DMS53 (cell line): ENCODE measurements at places on chromosomes 2 and 18.

DNA sequence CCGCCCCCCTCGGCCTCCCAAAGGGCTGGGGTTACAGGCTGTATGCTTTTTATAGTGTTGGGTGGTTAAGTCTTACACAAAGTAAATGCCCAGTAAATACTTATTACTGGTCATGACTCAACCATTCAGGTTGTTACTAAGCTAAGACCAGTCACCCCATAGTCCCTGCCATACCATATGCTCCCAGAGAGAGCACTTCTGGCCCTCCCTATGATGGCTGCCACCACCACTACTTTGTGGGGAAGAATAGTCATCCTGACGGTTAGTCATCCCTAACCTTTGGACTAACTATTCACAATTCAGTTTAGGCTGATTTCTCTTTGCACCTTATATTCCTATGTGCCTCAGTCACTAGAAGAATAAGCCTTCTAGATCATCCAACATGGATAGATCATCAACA, 42.0 kb upstream of the MSH2 start:
- peak; percentile 58 for DNase-seq

GRCh38 chr2:241375300-241375699, 19.2 kb downstream of the FARP2 start:
- no peak for DNase-seq

DNA sequence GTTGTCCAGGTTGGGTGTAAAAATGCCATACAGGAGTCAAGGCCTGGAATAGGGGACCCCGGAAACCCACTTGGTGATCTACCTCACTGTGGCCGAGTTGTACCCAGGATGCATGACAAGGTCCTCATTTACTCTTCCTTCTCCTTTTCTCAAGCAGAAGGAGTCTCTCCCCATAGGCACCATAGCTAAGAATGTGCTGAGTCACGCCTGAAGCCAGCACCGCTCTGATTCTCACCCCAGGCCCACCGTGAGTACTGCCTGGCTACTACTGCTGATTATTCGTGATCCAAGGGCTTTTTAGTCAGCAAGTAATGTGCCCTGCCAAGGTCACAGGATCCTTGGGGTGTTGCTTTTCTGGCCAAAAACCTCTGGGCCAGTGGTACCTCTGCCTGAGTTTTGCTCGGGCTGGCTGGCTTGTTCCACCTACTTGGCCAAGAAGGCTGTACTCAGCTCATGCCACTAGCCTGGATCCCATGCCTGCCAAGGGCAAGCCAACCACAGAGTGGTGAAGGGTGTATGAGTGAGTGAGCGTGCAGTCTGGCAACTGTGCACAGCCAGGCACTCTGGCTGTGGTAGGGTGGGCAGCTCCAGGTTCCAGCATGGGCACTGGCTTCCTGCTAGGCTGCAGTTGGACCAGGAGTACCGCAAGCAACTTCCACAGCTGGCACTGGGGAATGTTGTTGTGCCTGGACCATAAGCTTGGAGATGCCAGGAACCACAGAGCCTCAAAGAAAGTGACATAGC, 650.1 kb upstream of the VRK2 start:
- DNase-seq: no peak

DNA sequence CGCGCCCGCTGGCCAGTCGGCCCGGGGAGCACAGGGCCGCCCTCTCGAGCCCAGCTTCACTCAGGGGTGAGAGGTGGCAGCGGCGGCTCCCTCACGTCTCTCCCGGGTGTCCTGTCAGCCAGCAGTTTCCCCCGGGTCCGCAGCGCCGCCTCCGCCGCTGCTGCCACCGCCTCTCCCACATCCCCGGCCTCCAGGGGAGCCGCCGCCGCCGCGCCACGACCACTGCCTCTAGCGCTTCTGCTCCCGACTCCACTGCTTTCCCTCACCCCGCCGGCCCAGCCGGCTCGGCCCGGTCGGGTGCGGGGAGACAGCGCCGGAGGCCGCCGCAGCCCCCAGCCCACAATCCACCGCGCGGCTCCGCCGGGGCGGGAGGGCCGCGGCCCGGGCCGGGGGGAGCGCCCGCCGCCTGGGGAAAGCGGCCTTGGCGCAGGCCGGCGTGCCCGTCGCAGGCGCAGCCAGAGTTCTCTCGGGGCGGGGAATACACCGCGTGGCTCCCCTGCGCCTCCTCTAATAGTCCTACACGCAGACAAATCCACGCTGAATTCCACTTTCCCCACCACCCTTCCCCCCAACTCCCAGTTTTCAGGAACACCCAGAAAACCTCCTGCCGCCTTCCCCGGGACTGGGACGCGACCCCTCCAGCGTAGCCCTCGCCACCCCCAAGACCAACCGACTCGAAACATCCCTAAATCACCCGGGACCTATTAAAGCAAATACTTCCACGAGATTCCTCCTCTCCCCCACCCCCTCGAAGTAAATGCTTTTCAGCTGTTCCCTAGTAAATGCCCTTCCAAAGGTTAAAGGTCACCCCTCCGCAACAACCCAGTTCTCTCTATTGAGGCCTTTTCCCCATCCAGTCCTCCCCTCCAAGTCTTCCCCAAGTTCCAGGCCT, at the start of gene VPS54:
Gene VPS54, minus strand, starts transcription at position 346 of the 892 bp plus-strand sequence. CDS start 35,429 bp downstream, outside the sequence.
- peak; percentile 86 for DNase-seq

GRCh38 chr2:36951574-36951973, 14.8 kb downstream of the STRN start:
- peak; percentile 19 for DNase-seq

DNA sequence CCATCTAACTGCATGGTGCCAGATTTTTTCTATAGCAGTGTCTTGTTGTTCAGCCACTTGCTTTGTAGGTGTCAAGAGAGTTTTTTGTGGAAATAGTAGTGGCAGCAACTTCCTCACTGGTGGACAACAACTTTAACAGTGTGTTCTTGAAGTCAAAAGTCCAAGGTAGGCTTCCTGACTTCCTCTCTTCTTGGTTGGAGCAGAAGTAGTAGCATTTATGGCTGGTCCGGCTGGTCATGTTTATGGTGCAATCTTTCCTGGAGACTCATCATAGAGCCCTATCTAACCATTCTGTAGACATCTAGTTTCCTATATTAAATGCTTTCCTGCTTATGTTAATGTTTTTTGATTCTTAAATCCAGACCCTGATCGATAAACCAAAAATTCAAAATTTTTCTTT, 11.7 kb downstream of the GPR75 start:
- DNase-seq: no peak

- no peak for DNase-seq
Observed at GRCh38 chr2:162113776-162114168, 38.3 kb downstream of the GCG start.

- no peak for DNase-seq
Observed at GRCh38 chr18:25895518-25895917, 194.9 kb downstream of the SS18 start.

- no peak for DNase-seq
Observed at GRCh38 chr2:26616706-26617587, 24.2 kb downstream of the CIB4 start.

- DNase-seq: peak; percentile 13
Observed at GRCh38 chr18:72986103-72986502, 118.3 kb upstream of the NETO1 start.

DNA sequence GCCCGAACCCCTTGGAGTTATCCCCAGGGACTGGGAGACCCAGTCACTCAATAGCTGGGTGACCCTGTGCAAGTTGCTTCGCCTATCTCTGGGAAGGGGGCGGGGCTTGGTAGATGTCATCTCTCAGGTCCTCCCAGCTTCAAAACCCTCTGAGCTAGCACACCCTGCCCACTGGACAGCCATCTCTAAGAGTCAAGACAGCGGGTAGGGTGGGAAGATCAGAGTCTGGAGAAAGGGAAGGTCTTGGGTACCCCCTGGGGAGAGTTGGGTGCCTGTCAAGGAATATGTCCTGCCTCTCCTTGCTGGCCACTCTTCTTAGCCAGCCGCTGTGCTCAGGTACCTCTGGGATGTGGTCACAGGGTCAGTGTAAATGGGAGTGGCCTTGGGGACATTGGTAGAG, 8.0 kb downstream of the GLI2 start:
- DNase-seq: no peak

DNA sequence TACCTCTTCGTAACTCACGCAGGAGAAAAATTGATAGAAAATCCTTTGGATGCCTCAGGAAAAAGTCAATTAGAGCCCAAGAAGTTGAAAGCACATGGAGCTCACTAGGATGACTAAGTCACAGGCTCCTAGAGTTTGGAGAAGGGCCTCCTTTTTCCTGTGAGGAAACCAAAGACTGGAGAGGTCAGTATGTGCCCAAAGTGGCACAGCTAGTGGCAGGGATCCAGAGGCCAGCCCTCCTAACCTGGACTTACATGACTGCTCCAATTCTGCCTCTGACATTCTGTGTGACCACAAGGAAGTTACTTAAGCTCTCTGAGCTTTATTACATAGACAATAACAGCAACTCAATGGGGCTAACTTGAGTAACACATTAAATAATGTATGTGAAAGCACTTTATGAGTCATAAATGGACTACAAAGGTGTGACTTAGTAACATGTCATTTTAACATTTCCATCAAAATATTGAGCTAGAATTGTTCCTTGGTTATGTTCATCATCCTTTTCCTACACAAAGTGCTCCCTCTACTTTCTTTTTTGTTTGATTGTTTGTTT, 91.6 kb downstream of the DHRS9 start:
- no peak for DNase-seq

GRCh38 chr2:16686641-16687040, 21.0 kb upstream of the CYRIA start:
- no peak for DNase-seq
